ENCODE measurements at places on chromosomes 4 and X.

DNA sequence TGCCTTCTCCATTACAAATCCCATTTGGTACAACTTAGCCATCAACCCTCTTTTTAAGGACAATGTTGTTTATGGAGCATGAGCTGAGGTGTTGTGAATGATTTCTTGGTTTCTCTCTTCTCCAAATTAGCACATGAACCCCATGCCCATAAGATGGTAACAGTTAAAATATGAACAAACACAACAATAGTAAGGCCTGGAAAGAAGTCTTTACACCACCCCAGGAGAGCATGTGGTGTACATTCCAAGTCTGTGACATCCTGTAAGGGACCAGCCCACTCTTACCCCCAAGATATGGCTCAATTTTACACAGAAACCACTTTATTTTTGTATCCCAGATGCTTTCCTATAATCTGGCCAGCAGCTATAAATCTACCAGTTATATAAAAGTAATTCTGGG lies 226.1 kb downstream of the COX18 start:
- no peak for DNase-seq

DNA sequence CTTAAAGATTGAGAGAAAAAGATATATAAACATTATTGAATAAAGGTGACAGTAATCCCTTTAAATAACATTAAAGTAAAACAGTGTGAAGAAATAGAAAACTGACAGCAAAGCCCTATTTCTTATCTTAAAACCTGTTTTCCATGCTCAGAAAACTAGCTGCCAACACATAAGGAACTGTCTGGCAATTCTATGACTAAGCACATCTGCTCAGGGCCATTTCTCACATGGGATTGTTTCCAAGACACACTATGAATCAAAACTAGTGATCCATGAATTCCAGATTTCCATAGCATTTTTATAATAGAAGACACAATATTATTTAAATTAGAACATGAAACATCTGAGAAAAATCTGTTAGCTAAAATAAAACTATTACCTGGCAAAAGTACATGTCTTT lies 113.4 kb downstream of the SCLT1 start:
- DNase-seq: no peak

DNA sequence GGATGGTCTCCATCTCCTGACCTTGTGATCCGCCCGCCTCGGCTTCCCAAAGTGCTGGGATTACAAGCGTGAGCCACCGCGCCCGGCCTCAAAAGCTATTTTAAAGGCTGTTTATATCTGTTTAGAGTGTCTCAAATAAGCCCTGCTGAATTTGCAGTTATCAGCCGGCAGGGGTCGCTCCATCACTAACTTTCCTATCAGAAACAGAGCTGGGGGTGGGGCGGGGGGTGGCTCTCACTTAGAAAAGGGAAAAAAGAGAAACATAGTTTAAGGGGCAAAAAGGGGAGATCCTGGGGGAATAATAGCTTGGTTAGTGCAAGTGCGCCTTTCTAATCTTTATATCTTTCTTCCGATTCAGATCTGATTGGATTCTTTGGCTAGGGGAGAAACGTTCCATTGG lies 450.7 kb downstream of the UBE2NL start:
- no peak for DNase-seq

DNA sequence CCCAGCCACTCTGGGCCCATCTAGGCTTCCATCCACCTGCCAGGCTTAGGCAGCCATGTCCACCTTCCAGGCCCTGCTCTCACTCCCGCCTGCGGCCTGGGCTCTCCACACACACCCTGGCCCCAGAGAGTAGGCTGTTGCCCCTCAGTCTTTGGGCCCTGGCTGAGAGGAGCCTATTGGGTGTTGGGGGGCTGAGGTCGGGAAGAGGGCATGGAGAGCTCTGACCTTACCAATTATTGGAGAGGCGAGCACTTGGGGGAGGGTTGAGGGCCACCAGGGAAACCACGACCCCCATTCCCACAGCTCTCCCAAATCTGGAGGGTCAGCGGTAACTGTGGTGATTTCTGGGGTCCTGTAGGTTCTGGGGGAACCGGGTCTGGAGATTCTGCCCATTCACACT lies 38.2 kb downstream of the HTRA3 start:
- DNase-seq: no peak

GRCh38 chrX:151365579-151365978 lies 31.4 kb upstream of the VMA21 start:
- no peak for DNase-seq

- DNase-seq: no peak
Measured at GRCh38 chr4:76951672-76952010, 2.1 kb downstream of the SEPTIN11 start.

DNA sequence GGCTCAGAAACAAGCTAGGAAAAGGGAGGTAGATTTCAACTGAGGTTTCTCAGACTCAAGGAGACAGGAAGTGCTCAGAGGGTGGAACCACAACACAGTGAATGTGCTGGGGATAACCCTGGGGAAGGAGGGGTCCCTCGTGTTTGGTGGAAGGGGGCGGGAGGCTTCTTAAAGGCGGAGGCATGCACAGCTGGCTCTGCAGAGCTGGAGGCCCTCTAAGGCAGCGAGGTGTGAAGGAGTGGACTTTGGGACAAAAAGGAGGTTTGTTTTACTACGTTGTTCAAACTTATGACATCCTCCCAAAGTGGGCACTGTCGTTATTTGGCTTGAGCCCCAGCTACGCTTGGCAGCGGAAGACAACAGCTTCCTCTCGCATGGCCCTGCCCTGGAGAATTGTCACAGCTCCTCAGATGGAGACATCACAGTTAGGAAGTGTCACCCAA lies 21.7 kb upstream of the MTM1 start:
- DNase-seq: no peak

GRCh38 chr4:7593646-7594412 lies 159.1 kb upstream of the PSAPL1 start:
- no peak for DNase-seq

- DNase-seq: no peak
Measured at GRCh38 chr4:105057370-105058105, 89.1 kb upstream of the TET2 start.

DNA sequence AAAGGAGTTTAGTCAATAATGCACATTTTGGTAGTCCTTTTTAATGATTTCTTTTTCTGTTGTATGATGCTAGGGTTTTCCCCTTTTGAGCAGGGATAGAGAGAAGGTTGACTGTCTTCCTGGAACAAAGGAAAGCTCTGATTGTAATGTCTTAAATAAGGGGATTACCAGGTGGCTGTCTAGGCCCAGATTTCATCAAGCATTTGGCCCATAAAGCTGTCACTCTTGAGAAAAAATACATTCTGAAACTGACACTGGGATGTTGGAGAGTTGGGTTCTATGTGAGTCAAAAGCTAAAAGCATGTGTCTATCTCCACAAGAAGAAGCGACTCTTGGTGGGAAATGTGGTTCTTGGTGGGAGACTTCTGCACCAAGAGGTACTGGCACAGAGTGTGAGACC lies 26.4 kb downstream of the KIAA1210 start:
- no peak for DNase-seq

- DNase-seq: peak; percentile 86
Measured at GRCh38 chr4:152063621-152064240, 302.9 kb upstream of the GATB start.

Data from NCI-H146 (cell line).